Eye (tissue), 1 donor: ENCODE measurements at places on chromosomes 6 and 20.
A peak's percentile ranks its signal among the peaks of the same experiment; 100 is the strongest.

DNA sequence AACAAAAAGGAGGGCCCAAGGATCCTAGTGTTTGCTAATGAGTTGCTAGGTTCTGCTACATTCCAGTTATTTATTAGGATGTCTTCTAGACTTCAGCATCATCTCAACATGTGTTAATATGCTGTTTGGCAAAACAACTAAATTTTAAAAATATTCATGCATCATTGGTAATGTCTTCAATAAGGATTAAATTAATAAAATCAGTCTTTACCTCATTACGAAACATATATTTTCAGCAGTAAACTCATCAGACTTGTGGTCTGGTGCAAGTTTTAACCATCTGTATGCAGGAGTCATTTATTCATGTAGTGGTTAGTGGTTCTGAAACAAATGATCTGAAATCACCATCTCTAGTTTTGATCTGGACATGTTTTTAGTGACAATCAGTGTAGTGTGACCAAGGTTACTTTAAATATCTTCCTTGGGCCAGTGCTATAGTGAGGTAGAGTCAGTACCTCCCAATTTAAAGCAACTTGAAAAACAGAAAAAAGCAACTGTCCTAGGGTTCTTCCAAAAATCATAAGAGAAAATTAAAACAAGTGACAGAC lies 85.0 kb upstream of the KCNK16 start:
- no peak for DNase-seq

- no peak for DNase-seq
These were observed 39.3 kb downstream of the TSBP1 start for GRCh38 chr6:32332433-32332832.

GRCh38 chr6:41271901-41272395 lies 14.5 kb downstream of the TREM1 start:
- no peak for DNase-seq

DNA sequence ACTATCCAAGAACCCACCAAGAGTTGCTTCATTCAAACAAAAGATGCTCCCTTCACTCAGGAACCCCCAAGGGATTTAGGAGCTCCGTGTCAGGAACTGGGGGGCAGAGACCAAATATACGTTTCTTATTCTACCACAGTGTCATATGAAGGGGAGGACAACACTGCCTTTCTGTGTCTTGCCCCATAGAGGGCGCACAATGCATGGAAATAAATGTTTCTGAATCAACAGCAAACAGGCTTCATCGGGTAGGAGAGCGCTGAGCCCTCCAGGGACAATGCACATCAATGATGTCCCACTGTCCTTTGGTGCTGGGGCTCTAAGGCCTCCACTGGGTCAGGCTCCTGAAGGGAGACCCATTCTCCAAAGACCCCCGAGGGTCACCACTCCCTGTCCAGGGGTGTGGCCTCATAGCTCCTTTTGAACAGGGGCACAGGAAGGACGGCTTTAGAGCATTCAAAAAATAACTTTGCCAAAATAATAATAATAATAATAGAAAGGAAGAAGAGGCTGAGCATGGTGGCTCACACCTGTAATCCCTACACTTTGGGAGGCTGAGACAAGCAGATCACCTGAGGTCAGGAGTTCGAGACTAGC lies 31.1 kb downstream of the PLG start:
- DNase-seq: peak; percentile 84

- DNase-seq: no peak
These were observed 81.6 kb downstream of the OLIG3 start for GRCh38 chr6:137412562-137412961.

- DNase-seq: no peak
These were observed 12.9 kb upstream of the HIVEP1 start for GRCh38 chr6:11999246-11999645.

- DNase-seq: peak; percentile 94
These were observed 4.1 kb upstream of the ZNF512B start for GRCh38 chr20:63973636-63974401.

DNA sequence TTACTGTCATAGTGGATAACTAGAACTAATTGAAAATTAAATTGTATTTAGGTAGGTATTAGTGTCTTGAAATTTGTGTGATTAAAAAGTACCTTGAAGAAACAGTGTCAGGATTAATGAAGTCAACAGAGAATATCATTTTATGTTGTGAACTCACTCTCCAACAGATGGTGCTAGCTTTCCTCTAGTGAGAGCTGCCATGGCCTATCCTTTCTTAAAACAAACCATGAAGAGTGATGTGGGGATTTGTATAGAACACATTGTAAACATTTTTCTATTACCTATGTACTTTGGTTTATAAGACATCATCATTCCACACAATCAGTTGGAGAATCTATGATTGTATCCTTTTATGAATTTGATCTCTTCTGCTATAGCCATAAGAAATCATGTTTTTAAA lies 4.8 kb upstream of the SRSF12 start:
- peak; percentile 55 for DNase-seq

DNA sequence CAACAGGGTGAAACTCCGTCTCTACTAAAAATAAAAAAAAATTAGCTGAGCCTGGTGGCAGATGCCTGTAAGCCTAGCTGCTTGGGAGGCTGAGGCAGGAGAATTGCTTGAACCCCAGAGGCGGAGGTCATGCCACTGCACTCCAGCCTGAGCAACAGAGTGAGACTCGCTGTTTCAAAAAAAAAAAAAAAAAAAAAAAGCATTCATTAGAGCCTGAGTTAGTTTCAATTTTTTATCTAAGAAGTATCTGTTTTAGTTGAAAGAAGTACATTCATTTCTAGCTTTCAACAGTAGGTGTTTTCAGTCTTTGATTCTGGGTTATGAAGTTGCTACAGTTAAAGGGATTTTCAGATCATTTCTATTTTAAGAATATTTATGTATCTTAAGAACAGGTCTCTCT lies 42.2 kb downstream of the ZNF292 start:
- DNase-seq: no peak
